ENCODE measurements at places on chromosomes 6 and 20. TPM values are rescaled to one million over a fixed set of nuclear protein-coding genes. Genes with fewer than 3 reads are reported as not detected.

- no peak overlapping the region for H3K4me3 ChIP-seq
- H3K27me3 ChIP-seq = no peaks in the 10 kb centered on the region
- H3K4me1 ChIP-seq = no peaks in the 10 kb centered on the region
- no peaks in the 10 kb centered on the region for H3K36me3 ChIP-seq
- DNase-seq = no peak
Observed at GRCh38 chr6:165025040-165025439, 284.4 kb downstream of the C6orf118 start.

DNA sequence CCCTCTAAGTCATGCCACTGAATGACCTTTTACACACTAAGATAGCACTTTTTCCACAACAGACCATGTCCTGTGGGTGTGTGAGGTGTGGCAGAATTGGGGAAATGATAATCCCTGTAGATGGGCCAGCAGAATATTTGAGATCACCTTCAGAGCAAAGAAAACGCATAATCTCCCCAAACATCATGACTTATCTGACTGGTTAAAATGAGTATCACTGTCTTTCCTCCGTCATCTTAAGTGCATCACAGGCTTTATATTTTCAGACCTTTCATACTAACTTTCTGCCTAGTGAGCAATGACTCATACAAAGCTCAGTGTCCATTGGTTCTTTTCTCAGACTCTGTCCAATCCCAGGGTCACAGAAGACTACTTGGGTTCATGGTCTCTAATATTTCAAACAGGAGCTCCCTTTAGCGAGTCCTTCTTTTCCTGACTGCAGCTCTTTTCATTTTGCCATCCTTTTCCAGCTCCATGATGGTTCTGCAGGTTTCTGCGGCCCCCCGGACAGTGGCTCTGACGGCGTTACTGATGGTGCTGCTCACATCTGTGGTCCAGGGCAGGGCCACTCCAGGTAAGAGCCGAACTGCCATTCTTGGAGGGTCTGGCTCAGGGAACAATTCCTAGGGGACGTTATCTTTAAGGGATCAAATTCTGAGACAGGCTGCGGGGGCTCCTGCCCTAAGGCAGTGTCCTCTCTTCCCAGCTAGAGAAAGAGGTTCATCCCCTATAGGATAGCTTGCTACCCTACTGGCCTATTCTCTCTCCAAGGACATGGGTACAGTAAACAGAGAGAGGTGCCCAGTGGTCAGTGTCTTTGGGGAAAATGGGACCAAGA is at the start of gene HLA-DPB1:
TSS of gene HLA-DPB1 (plus strand) at position 423 of the 838 bp plus-strand sequence. CDS start at position 475, 52 bp downstream.
- no peak within 1 kb of the TSS for H3K27ac ChIP-seq
- H3K4me1 ChIP-seq = peaks cover 9% of the 10 kb centered on the region
- DNase-seq = no peak
- no peaks in the 10 kb centered on the region for H3K36me3 ChIP-seq

- no peak for DNase-seq
- no peak overlapping the region for H3K4me3 ChIP-seq
- H3K4me1 ChIP-seq = peaks cover 43% of the 10 kb centered on the region
- peaks cover 5% of the 10 kb centered on the region for H3K36me3 ChIP-seq
- H3K27ac ChIP-seq = no peak overlapping the region
Observed at GRCh38 chr20:36862857-36863668, 12.9 kb upstream of the TLDC2 start.

The TSBP1 gene
- total RNA-seq = not detected

DNA sequence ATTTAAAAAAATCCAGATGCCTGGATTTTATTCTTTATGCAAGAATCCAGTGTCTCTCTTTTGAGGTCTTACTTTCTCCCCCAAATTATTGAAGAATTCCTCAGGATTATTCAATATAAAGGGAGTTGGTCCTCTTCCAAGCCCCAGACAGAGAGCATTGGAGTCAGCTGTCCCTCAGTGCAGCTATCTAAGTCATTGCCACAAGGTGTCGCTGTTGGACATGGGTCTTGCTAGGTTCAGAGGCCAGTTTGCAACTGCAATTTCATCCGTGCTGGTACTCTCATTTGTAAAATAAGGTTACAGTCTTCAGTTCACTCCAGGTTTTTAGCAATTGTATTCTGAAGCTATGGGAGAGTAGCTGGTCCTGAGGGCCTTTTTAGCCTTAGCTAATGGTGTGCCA is 27.8 kb downstream of the CCN2 start:
- H3K27me3 ChIP-seq = no peaks in the 10 kb centered on the region
- H3K27ac ChIP-seq = no peak overlapping the region
- peaks cover 5% of the 10 kb centered on the region for H3K4me1 ChIP-seq
- H3K36me3 ChIP-seq = no peaks in the 10 kb centered on the region
- no peak for DNase-seq
- no peak overlapping the region for H3K4me3 ChIP-seq

GRCh38 chr6:20117474-20117873 is 94.8 kb downstream of the MBOAT1 start:
- no peak overlapping the region for H3K27ac ChIP-seq
- peaks cover 24% of the 10 kb centered on the region for H3K4me1 ChIP-seq
- H3K4me3 ChIP-seq = no peak overlapping the region
- H3K27me3 ChIP-seq = no peaks in the 10 kb centered on the region

DNA sequence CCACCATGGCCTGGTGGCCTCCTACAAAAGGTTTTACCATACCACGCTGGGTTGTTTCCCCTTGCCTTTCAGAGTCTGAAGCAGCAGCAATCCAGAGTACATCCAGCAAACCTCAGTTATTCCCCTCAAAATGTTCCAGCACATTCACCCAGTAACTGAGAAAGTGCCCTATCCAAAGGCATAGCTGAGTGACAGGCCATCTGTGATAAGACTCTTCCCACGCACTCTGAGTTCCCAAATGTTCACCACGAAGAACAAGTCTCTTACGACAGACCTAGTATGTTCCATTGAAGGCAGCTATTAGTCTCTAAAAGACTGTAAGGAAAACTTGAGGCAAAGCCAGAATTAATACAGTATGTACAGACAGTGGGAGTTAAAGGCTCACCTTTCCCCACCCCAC is 31.6 kb upstream of the C20orf144 start:
- H3K4me3 ChIP-seq = no peak overlapping the region
- no peak overlapping the region for H3K27ac ChIP-seq
- H3K36me3 ChIP-seq = peaks cover 40% of the 10 kb centered on the region
- peaks cover 2% of the 10 kb centered on the region for H3K4me1 ChIP-seq

DNA sequence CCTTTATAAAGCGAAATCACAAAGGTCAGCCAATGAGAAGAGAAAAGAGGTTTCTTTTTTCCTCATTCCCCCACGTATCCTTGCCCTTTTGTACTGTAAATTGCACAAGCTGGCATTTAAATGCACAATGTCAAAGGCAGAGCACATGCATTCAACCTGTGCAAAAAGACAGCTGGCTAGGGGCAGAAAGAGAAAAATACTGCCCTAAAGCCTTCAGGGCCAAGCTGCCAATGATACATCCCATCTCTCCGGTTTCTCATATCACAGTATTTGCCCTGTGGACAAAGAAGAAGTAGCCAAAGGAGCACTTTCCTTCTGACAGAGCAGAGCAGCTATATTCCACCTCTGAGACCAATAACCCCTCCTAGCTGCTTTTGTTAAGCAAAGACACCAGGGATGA is 219.2 kb downstream of the TRDN start:
- H3K27me3 ChIP-seq = peaks cover 34% of the 10 kb centered on the region
- no peaks in the 10 kb centered on the region for H3K4me1 ChIP-seq
- DNase-seq = no peak
- no peak overlapping the region for H3K27ac ChIP-seq
- H3K4me3 ChIP-seq = no peak overlapping the region
- no peaks in the 10 kb centered on the region for H3K36me3 ChIP-seq

- H3K4me1 ChIP-seq = peaks cover 23% of the 10 kb centered on the region
- no peaks in the 10 kb centered on the region for H3K36me3 ChIP-seq
- H3K27ac ChIP-seq = no peak overlapping the region
- DNase-seq = no peak
- no peak overlapping the region for H3K4me3 ChIP-seq
- H3K27me3 ChIP-seq = no peaks in the 10 kb centered on the region
Observed at GRCh38 chr20:36145877-36146707, 8.4 kb upstream of the EPB41L1 start.

GRCh38 chr6:44123544-44123943 is 3.7 kb downstream of the MRPL14 start:
- H3K4me3 ChIP-seq = no peak overlapping the region
- no peaks in the 10 kb centered on the region for H3K27me3 ChIP-seq
- peak overlapping the region; percentile 67 for H3K27ac ChIP-seq
- H3K36me3 ChIP-seq = peaks cover 2% of the 10 kb centered on the region
- H3K4me1 ChIP-seq = peaks cover 57% of the 10 kb centered on the region

The MACROD2 gene
- total RNA-seq = 2.5 TPM

- H3K27me3 ChIP-seq = peaks cover 3% of the 10 kb centered on the region
- H3K36me3 ChIP-seq = no peaks in the 10 kb centered on the region
- H3K27ac ChIP-seq = no peak overlapping the region
- no peaks in the 10 kb centered on the region for H3K4me1 ChIP-seq
- no peak for DNase-seq
Observed at GRCh38 chr20:14518648-14519047, 181.2 kb upstream of the FLRT3 start.

DNA sequence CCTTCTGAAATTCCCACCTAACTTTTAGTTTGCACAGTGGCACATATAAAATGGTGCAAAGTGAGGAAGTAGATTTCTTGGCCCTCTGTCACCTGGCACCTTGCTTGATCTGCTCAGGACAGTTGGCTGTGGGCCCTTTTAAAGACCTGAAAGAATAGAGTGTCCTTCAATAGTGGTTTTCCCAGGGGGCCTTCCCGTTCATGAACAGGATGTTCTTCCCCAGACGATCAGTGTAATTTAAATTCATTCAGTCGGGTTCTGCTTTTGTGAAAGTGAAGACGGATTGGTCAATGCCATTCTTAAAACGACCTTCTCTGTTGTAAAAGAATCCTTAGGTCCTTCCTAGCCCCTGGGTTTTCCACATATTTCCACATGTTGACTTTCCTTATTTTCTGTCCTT is 178.5 kb downstream of the SASH1 start:
- H3K36me3 ChIP-seq = peaks cover 37% of the 10 kb centered on the region
- no peaks in the 10 kb centered on the region for H3K27me3 ChIP-seq
- peak overlapping the region; percentile 91 for H3K27ac ChIP-seq
- DNase-seq = no peak

The HLA-E gene
- 174 TPM for total RNA-seq

The DNAJC5 gene
- 42.7 TPM for total RNA-seq

DNA sequence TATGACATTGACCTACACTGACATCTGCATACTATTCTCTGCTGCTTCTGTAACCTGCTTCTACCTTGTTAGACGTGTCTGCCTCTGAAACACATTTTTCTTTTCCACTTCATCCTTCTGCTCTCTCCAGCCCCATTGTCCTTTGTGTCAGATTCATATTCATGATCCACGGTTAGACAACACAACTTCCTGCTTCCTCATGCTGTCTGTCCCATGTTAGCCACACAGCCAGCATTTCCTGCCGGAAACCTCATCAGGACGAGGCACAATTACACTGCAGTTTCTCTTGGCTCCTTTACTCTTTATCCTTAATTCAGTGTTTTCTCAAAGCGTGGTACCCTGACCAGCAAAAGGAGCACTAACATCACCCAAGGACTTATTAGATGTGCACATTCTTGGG is 150.2 kb downstream of the TBC1D7 start:
- H3K36me3 ChIP-seq = no peaks in the 10 kb centered on the region
- no peaks in the 10 kb centered on the region for H3K4me1 ChIP-seq
- no peak overlapping the region for H3K4me3 ChIP-seq
- peak; percentile 17 for DNase-seq
- peaks cover 11% of the 10 kb centered on the region for H3K27me3 ChIP-seq
- H3K27ac ChIP-seq = no peak overlapping the region

DNA sequence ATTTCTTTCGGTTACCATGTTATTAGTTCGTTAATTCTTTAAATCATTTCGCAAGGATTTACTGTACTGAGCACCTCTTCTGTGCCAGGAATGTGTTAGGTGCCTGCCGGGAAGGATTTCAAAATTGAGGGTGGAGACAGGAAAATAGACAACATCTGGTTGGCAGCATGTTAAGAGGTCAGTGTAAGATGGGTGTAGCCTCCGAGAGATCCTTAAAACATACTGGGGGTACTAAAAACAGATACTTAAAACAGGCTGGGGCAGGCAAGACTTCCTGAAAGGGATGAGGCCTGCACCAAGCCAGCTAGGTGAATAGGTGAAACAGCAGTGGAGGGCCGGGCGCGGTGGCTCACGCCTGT is 178.0 kb upstream of the SGK1 start:
- H3K36me3 ChIP-seq = peaks cover 4% of the 10 kb centered on the region
- no peak overlapping the region for H3K27ac ChIP-seq
- peaks cover 4% of the 10 kb centered on the region for H3K4me1 ChIP-seq
- no peak for DNase-seq
- no peak overlapping the region for H3K4me3 ChIP-seq
- no peaks in the 10 kb centered on the region for H3K27me3 ChIP-seq

GRCh38 chr20:44336725-44337380 is at the start of gene R3HDML:
Gene R3HDML, plus strand, starts transcription at chr20:44337043. Its CDS starts 115 bp downstream, at chr20:44337158.
- H3K27me3 ChIP-seq = peaks cover 24% of the 10 kb centered on the region
- H3K4me3 ChIP-seq = no peak within 1 kb of the TSS
- no peak for DNase-seq
- no peaks in the 10 kb centered on the region for H3K4me1 ChIP-seq
- H3K36me3 ChIP-seq = no peaks in the 10 kb centered on the region

GRCh38 chr6:134010974-134011373 is 41.5 kb downstream of the SLC2A12 start:
- DNase-seq = no peak
- H3K36me3 ChIP-seq = peaks cover 5% of the 10 kb centered on the region
- no peak overlapping the region for H3K4me3 ChIP-seq
- no peak overlapping the region for H3K27ac ChIP-seq
- H3K4me1 ChIP-seq = peaks cover 3% of the 10 kb centered on the region

GRCh38 chr6:42292004-42292740 is 74.5 kb upstream of the MRPS10 start:
- peak overlapping the region; percentile 56 for H3K27ac ChIP-seq
- peaks cover 2% of the 10 kb centered on the region for H3K36me3 ChIP-seq
- no peak for DNase-seq

- no peaks in the 10 kb centered on the region for H3K4me1 ChIP-seq
- no peak overlapping the region for H3K27ac ChIP-seq
- DNase-seq = no peak
- no peaks in the 10 kb centered on the region for H3K36me3 ChIP-seq
Observed at GRCh38 chr20:61805365-61805764, 260.3 kb downstream of the TAF4 start.

DNA sequence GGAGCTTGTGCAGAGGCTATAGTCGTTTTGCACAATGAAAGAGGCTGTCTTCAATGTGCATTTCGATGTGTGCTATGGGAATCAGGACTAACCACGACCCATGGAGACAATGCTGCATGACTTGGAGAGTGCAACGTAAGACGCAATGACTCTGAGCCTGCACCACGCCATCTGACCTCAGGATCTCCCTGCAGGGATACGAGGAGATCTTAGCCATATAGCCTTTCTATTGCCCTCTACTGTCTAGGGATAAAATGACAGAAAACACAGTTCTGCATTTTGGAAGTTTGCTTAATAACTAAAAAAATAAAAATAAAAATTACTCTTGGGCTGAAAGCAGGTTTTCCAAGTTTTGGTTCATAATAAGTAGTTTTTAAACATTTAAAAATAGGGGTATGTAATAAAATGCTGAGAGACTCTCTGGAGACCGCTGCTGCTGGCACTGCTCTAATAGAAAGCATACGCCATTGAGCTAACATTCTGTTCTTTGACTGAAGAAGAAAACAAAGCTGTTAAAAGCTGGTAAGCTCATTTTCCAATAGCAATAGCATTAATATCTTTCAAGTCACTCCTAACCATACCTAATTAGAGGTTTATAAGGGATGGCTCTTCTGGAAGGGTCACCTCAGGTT is 87.2 kb downstream of the PDE7B start:
- peaks cover 33% of the 10 kb centered on the region for H3K4me1 ChIP-seq
- peak overlapping the region; percentile 37 for H3K27ac ChIP-seq
- H3K4me3 ChIP-seq = no peak overlapping the region
- no peaks in the 10 kb centered on the region for H3K36me3 ChIP-seq
- no peaks in the 10 kb centered on the region for H3K27me3 ChIP-seq
- DNase-seq = no peak

The COL21A1 gene
- total RNA-seq = 60.0 TPM

The LY86 gene
- not detected for total RNA-seq

The PRR18 gene
- not detected for total RNA-seq

All from osteocyte (in vitro differentiated cells).